ENCODE measurements at places on chromosomes 7 and 10. TPM values are rescaled to one million over a fixed set of nuclear protein-coding genes. Genes with fewer than 3 reads are reported as not detected.

The CYP3A4 gene
- not detected for total RNA-seq

The LRRC17 gene
- total RNA-seq: 10.5 TPM

The NME8 gene
- 0.96 TPM for total RNA-seq

GRCh38 chr7:94823947-94824346 is 83.4 kb upstream of the PPP1R9A start:
- no peak for DNase-seq

GRCh38 chr7:2270495-2270894 is 28.5 kb downstream of the NUDT1 start:
- DNase-seq: no peak

GRCh38 chr10:23535381-23535780 is 96.5 kb downstream of the OTUD1 start:
- DNase-seq: no peak

The NKX6-2 gene
- not detected for total RNA-seq

The SVOPL gene
- total RNA-seq: not detected

The ARMC3 gene
- not detected for total RNA-seq

- DNase-seq: no peak
Measured at GRCh38 chr10:2836921-2837662, 230.3 kb upstream of the PFKP start.

GRCh38 chr7:121853307-121853706 is 19.7 kb upstream of the PTPRZ1 start:
- no peak for DNase-seq

The AP5Z1 gene
- total RNA-seq: 115 TPM

DNA sequence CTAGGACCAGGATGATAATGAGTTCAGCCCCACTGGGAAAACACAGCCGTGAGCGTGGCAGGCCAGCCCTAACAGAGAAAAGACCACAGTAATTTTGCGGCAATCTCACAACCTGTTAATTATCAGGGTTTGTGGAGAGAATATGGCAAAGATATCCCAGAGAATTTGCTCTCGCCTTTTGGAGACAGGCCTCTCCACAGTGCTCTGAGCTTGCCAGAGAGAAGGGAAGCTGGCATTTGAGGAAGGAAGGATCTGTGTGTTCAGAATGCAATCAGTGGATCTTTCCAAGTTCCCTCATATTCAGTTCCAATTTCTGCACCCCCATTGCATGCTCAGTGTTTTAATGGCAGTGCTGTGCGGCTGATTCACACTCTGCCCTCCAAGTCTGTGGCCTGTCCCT is 60.2 kb downstream of the PLPP4 start:
- no peak for DNase-seq

DNA sequence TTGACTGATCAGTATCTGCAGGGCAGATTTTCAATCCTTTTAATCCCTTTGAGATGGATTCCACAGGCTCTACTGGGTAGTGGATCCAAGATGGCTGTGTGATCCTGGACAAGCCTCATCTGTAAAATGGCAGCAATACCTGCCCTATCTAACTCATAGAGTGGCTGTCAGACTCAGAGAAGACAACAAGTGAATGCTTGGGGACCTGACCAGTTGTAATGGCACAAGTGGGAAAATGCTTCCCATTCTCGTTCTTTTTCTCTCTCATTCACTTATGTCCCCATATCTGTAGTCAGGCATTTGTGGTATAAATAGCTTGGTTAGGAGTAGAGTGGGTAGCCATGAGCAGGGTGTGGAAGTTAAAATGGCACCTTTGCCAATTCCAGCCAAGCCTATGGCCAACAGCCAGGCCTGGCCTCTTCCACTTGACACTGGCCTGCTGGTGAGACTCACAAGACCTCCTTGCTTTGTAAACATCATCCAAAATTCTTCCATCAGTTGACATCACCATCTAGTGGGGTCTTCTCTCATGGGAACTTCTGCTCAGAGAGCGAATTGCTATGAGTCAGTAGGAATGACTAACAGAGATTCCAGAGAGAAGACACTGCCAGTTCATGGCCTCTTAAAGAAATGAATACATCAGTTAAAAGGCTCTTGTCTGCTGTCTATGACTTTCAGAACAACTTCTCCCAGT is 150.1 kb downstream of the PLPP4 start:
- no peak for DNase-seq

- DNase-seq: no peak
Measured at GRCh38 chr10:100895346-100895745, 17.4 kb upstream of the SLF2 start.

The SPDYE9 gene
- not detected for total RNA-seq

- DNase-seq: no peak
Measured at GRCh38 chr7:70559815-70560214, 572.1 kb upstream of the GALNT17 start.

The GPR26 gene
- not detected for total RNA-seq

GRCh38 chr10:132861116-132861691 is 75.3 kb upstream of the NKX6-2 start:
- peak; percentile 47 for DNase-seq

DNA sequence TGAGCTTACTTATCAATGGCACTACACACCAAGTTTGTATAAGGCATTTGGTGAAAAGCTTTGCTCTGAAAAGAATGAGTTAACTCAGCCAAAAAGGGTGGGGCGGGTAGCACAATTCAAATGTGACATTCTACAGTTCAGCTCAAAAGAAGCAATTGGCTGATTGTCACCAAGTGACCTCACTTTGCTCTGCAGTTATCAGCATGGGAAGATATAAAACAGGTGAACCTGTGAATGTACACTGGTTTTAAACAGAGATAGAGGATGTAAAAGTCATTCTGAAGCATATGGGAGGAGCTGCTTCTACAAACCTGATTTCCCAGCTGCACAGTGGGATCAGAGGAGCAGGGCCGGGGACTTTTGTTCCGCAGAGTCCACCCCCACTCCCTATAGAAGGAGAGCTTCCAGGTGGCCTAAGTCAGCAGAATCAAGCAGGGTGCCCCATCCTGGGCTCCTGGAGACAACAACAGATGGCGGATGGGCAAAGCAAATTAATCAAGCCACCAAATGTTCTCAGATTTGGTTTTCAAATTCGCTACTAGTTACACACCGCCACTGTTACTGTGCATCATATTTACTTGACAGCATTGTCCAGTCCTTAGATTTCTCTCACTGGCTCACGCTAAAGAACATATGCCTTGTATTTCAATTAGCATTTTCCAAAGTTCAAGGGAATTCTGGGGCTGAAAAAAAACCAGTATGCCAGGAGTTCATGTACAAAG is 27.5 kb upstream of the NPVF start:
- DNase-seq: no peak

The TAS2R41 gene
- total RNA-seq: not detected

GRCh38 chr10:86756511-86757112 is at the start of gene BMPR1A:
TSS of gene BMPR1A (plus strand) at chr10:86756619. CDS start at chr10:86876019, 119,400 bp downstream.
- peak; percentile 94 for DNase-seq

- peak; percentile 78 for DNase-seq
Measured at GRCh38 chr7:73704640-73705550, 14.6 kb downstream of the STX1A start.

All from ascending aorta (tissue), 2 donors.